ENCODE measurements at places on chromosomes 3 and 15. TPM values are rescaled to one million over a fixed set of nuclear protein-coding genes. Genes with fewer than 3 reads are reported as not detected.

RASL12 gene
- total RNA-seq = 4.7 TPM

EPHB1 gene
- total RNA-seq = not detected

ACOX2 gene
- 18.7 TPM for total RNA-seq

LSMEM2 gene
- not detected for total RNA-seq

PHC3 gene
- 9.5 TPM for total RNA-seq

PRTG gene
- 2.9 TPM for total RNA-seq

IREB2 gene
- 13.2 TPM for total RNA-seq

GPR160 gene
- total RNA-seq = 4.3 TPM

TGM4 gene
- total RNA-seq = not detected

CYP8B1 gene
- not detected for total RNA-seq

P2RY1 gene
- not detected for total RNA-seq

CHRNA7 gene
- total RNA-seq = not detected

CD276 gene
- total RNA-seq = 139 TPM

CP gene
- not detected for total RNA-seq

MAGEF1 gene
- 25.6 TPM for total RNA-seq

SLC51B gene
- not detected for total RNA-seq

REC114 gene
- total RNA-seq = not detected

SUCNR1 gene
- total RNA-seq = not detected

C2CD4A gene
- total RNA-seq = not detected

CCK gene
- total RNA-seq = not detected

ABTB1 gene
- 21.0 TPM for total RNA-seq

COL6A5 gene
- total RNA-seq = not detected

CHRFAM7A gene
- total RNA-seq = 3.1 TPM

PATL2 gene
- total RNA-seq = not detected

ADCY5 gene
- total RNA-seq = not detected

LINGO1 gene
- total RNA-seq = 0.44 TPM

KBTBD13 gene
- total RNA-seq = not detected

CLRN1 gene
- total RNA-seq = not detected

KBTBD12 gene
- total RNA-seq = not detected

UBE3A gene
- total RNA-seq = 42.3 TPM

IL17RB gene
- total RNA-seq = 2.4 TPM

ANAPC13 gene
- total RNA-seq = 169 TPM

ZNF662 gene
- total RNA-seq = not detected

IGDCC3 gene
- not detected for total RNA-seq

KNG1 gene
- total RNA-seq = not detected

AMIGO3 gene
- total RNA-seq = not detected

NPAP1 gene
- total RNA-seq = not detected

Measured in MG63 (cell line).